PC-9 (cell line): ENCODE measurements at places on chromosomes 16 and 17.

DNA sequence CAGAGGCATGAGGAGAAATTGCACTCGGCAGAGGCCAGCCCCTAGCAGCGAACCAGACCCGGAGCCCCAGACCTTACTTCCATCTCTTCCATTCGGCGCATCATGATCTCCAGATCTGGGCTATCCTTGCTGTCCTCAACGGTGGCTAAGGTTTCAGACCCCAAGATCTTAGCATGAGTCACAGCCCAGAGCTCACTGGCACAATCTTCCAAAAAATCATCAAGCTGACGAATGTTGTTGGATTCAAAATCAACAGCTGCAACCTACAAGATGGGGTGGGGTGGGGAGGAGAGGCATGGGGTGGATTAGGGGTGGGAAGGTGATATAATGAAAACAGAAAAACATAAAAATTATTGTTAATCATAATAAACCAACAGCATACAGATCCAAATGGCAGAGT, 39.7 kb upstream of the PITPNM3 start:
- DNase-seq, result no peak

DNA sequence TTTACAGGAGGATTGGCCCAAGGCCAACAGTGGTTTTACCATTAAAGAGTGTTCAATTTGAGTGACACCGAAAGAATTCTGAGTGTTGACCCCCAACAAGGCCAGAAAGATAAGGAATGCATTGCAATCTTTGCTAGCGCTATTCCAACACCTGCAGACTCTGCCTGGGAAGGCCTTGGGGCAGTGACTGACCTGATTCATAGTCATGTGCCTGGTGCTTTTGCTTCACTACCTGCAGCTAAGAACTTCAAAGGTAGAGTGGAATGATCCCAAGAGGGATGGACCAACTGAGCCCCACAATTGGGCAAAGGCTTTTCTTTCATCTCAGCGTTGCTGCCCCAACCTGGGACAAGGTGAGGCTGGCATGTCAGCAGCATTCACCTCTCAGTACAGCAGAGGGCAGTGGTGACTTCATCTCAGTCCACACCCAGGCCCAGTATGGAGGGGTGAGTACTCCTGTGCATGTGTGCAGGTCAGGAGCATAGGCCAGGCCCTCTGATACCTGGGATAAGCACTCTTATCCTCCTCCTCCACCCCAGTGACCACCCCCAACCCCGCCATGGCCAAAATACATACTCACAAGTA, 149.6 kb upstream of the GNAO1 start:
- peak; percentile 76 for DNase-seq

DNA sequence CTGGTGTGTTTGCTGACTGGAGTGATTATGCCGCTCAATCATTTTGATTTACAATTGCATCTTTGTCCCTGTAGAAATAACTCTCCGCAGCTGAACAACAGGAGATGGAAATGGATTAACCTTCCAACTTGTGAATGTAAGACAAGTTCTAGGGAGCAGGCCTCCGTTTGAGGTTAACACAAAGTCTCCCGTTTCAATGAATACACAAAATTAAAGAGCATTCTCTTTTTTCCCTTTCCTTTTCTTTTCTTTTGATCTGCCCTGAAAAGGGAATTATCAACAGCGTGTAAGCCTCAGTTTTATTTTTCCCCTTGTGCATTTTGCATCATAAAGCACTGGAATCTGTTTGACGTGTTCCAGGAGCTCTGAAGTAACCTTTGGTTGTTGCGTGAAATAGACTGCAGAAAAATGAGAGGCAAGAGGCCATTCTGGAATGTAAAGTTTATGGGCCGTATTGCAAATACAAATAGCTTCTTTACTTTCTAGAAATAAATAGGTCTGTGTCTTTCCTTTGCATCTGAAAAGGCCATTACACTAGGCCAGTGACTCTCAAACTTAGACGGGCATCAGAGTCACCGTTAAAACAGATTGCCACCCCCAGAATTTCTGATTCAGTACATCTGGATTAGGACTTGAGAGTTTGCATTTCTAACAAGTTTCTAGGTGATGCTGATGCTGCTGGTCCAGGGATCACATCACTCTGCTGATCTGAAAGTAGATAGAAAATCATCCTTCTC, 164.7 kb downstream of the ZNF18 start:
- no peak for DNase-seq

- no peak for DNase-seq
Measured at GRCh38 chr17:11644265-11645212, 46.3 kb downstream of the DNAH9 start.

DNA sequence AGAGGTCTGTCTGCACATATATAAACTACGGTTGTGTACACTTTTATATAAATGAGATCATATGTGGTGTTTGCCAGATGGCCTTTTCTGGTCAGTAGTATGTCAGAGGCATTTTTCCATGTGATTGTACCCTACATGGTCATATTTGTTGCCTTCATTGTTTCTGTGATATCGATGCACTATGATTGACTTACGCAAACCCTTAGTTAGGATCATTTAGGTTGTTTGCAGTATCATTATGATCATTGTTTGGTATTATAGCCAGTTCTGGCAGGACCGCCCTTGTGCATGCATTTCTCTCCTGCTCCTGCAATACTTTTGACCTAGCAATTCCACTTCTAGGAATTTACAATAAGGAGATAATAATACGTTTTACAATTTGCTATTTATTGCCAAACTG, 169.1 kb downstream of the MSI2 start:
- no peak for DNase-seq

- no peak for DNase-seq
Measured at GRCh38 chr16:46898006-46898405, 13.8 kb downstream of the GPT2 start.

DNA sequence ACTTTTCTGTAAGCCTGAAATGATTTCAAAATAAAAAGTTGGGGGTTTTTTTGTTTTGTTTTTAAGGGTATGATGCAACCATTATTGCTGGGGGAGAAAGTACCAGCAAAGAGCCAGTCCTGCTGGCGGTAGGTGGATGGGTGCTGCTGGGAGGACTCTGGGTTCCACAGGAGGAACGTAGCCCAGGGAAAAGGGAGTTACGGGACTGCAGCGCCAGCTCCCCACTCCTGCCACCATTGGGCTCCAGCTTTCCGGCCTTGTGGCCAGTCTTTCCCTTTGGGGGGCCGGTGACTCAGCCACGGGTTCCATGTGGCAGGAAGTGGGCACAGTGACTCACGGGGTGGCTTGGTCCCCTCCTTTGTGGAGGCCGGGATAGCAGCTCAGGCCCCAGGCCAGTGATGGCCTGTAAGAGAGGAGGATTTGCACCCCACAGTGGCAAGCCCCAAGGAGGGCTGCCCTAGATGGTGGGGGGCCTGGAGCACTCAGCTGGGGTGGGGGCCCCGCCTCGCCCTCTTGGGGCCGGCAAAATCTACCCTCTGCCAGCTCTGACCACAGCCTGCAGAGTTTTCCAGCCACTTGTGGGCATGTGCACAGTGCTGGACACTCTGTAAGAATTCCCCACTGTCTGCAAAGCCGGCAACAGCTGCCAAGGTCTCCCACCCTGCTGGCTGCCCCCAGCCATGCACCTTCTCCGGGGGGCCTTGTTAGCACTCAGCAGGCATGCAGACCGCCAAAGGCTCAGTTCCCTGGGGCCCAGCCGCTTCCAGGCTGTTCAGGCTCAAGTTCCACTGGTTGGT, 30.4 kb downstream of the SOCS3 start:
- DNase-seq, result peak; percentile 70
